ENCODE measurements at places on chromosomes 7 and 10.

GRCh38 chr10:82440775-82441174 lies 565.8 kb downstream of the NRG3 start:
- DNase-seq, result no peak

GRCh38 chr10:70890917-70891431 lies 2.6 kb upstream of the PCBD1 start:
- no peak for DNase-seq

DNA sequence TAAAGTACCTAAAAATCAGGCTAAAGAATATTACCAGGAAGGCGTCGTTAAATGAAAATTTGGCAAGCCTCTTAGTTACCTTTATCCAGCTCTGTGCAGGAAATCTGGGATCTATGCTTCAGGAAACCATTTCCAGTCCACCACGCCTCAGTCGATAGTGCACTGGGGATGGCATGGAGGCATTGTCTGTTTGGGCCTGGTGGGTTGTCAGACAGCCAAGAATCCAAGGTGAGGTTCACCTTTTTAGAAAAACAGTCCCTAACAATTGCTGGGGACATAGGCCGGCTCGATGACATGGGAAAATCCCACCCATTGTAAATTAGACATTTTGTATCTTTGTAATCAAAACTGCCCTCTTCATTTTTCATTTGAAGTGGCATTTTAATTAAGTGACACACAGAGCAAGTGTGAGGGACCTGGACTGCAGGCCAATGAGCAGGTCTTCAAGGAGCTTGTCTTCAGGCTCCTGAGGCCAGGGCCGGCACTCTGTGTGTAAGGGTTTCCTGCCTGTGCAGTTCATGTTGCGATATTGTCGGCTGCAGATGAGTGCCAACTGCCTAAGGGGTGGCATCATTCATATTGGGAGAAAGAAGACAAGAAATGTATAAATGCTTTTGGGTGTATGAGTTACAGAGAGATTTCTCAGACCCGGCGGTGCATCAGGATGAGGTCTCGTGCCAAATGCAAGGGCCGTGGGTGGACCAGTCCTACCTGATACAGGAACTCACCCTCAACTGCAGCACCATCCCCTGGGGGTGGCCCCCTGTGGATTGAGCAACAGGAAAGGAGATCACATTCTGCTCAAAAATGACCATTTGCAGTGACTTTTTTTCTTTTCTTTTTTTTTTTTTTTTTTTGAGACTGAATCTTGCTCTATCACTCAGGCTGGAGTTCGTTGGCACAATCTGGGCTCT lies 80.8 kb downstream of the PTPRE start:
- no peak for DNase-seq

- DNase-seq, result no peak
Observed at GRCh38 chr10:23988006-23988405, 220.9 kb upstream of the KIAA1217 start.

DNA sequence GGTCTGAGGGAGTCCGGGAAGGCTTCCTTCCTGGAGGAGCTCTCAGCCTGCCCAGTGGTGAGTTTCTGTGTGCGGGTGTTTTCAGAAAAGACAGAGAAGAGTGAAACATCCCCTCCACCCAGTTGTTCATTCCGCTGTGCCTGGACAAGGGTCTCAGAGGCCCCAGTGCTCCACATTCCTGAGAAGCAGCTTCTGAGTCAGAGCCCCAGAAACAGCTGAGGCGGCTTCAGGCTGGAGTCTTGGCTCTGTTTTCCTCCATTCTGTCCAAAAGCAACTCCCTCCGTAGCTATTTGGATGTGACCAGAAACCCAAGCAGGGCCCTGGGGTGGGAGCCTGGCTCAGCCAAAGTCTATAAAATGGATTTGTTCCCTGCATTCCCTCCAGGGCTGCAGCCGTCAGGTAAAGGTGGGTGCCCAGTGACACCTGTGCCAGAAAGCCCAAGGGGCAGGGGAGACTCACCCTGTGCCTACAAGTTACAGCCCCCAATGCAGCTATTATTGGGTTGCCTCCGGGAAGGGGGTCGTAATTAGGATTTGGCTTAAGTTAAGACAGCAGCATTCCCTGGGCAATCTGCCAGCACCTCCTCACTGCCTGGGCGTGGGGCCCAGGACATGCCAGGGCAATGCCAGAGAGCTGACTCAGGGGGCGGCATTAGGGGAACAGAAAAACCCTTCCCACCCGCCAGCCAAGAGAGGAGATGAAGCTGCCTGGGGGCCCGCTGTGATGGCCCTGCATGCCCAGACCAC lies 13.1 kb upstream of the CAMK2G start:
- no peak for DNase-seq

DNA sequence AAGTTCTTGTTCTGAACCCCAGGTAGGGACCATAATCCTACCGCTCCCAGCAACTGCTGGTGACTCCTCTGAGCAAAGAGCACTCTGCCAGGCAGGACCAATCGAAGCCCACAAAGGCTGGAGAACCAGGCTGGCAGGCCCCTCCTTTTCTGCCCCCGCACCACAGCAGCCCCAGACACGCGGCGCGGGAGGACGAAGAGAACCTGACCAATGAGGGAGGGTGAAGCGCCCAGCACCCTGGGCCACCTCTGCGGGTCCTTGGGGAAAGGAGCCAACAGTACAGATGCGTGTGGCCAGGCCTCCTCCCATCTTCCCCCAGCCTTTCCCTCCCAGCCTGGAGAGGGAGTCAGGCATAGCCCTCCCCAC lies 25.9 kb downstream of the CTBP2 start:
- DNase-seq, result no peak

- no peak for DNase-seq
Observed at GRCh38 chr7:137682596-137682995, 164.2 kb downstream of the DGKI start.

- DNase-seq, result no peak
Observed at GRCh38 chr7:156792611-156793010, 100.4 kb downstream of the LMBR1 start.

DNA sequence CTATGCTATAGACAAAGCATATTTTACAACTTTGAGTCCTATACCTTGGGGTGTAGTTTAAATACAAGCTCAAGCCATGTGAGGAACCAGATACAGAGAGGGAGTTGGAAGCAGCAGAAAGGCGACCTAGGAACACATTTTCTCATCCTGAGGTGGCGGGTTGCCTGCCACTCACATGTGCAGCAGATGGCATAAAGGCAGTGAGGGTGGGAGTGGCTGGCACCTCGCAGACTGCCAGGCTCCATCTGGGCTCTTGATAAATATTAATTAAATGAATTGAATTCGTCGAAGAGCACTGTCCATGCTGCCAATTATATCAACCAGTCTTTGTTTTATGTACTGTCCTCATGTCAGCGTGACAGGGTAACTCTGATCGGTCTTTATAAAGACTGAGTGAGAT lies 79.0 kb upstream of the SEMA3C start:
- no peak for DNase-seq

- DNase-seq, result peak; percentile 41
Observed at GRCh38 chr7:31443457-31443856, 70.4 kb upstream of the ITPRID1 start.

DNA sequence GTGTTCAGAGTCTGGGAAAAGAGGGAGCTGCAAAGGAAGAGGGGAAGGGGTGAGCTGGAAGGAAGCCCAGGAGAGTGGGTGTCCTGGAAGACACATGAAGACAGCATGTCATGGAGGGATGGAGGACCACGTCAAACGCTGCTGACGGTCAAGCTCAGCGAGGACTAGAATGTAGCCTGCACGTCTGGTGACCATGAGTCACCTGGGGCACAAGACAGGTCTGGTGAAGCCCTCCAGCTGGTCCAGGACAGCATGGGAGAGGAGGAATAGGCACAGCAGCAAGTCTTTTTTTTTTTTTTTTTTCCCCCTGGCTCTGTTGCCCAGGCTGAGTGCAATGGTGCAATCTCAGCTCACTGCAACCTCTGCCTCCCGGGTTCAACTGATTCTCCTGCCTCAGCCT lies 19.6 kb upstream of the AMZ1 start:
- no peak for DNase-seq

DNA sequence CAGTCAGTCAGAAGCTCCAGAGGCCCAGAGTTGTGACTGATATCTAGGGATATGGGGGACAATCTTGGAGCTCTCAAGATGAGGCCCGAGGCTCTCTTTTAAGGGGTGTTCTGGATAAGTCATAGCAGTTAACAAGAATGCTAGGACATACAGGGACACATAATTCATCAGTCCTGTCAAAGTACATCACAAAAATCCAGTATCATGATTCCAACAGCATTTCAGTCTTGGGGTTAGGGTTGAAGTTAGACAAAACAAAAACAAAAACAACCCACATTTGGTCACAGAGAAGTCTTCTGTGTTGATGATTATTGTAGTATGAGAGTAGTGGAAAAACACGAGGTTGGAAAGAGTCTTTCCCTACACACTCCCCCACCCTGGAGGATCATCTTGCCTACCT lies 39.4 kb downstream of the BTRC start:
- no peak for DNase-seq

- DNase-seq, result no peak
Observed at GRCh38 chr7:157841773-157842370, 505.1 kb downstream of the DNAJB6 start.

- DNase-seq, result no peak
Observed at GRCh38 chr10:91622601-91623000, 10.3 kb downstream of the PPP1R3C start.

GRCh38 chr10:14184841-14185315 lies 145.8 kb downstream of the FRMD4A start:
- DNase-seq, result no peak

GRCh38 chr7:134907000-134907399 lies 79.3 kb upstream of the AGBL3 start:
- DNase-seq, result no peak
